Activated CD8-positive, alpha-beta memory T cell treated with anti-CD3 and anti-CD28 coated beads for 36 hours (primary cell): ENCODE measurements at places on chromosomes 6 and 20. TPM values are rescaled to one million over a fixed set of nuclear protein-coding genes. Genes with fewer than 3 reads are reported as not detected.

TRIM10 gene
- not detected for total RNA-seq

TFAP2D gene
- not detected for total RNA-seq

HMGA1 gene
- total RNA-seq = 591 TPM

SPATA25 gene
- 2.1 TPM for total RNA-seq

RBPJL gene
- not detected for total RNA-seq

DEFB124 gene
- not detected for total RNA-seq

ISM1 gene
- 2.5 TPM for total RNA-seq

CARMIL1 gene
- total RNA-seq = 2.0 TPM

EBF4 gene
- total RNA-seq = 0.61 TPM

SYNDIG1 gene
- not detected for total RNA-seq

GJA10 gene
- total RNA-seq = not detected

ABHD16B gene
- total RNA-seq = not detected

LPA gene
- total RNA-seq = not detected

SLC44A4 gene
- total RNA-seq = not detected
